ENCODE measurements at places on chromosomes 2 and 18.

- DNase-seq, result no peak
Observed at GRCh38 chr2:54528311-54528955, 72.3 kb downstream of the SPTBN1 start.

DNA sequence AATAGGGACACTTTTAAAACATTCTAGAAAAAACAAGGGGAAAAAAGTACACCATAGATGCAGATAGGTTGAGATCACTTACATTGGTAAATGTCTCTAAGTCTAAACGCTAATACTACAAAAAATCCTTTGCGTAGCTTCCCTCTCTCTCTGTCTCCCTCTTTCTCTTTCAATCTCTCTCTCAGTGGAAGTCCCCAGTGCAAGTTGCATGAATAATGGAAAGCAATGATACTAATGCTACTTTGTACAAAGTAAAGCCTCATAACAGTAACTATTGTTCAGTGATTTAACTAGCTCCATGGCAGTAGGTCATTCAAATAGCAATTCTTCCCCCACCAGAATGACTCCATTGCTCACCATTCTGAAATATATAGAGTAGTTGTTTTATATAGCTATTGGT, 12.8 kb downstream of the MEIS1 start:
- no peak for DNase-seq

GRCh38 chr2:69677914-69678313, 34.4 kb upstream of the AAK1 start:
- no peak for DNase-seq

DNA sequence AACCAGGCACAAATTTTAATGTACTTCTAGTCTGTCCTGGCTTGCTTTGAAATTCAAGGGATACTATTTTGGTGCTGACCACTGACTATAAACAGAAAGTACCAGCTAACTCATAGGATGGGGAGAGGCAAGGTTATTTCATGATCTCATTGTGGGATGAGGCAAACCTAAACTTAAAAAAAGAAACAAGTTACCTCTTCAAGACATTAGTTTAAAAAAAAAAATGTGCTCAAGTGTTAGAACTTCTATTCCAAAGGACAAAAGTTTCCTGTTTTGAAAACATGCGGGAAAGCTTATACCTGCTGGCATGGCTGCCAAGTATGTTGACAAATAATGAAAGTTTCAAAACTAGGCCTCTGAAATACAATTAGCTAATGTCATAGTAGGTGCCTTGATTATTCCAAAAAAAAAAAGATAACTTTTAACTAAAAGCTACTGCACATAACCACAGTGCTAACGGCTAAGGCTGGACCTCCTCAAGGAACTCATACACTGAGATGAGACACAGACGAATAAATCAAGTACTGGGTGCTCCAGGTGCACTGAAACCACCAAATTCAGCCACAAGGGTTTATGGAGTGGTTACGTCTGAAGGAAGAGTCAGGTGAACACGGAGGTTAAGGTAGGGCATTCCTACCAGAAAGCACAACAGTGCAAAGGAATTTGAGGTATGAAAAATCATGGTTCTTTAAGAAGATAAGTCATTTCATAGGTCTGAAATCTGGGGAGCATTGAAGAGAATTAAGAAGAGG, 38.1 kb downstream of the TMEM131 start:
- DNase-seq, result no peak

GRCh38 chr2:16127276-16127940, 187.1 kb downstream of the MYCN start:
- DNase-seq, result no peak

- DNase-seq, result no peak
Observed at GRCh38 chr2:113160962-113161361, 12.8 kb upstream of the PSD4 start.

GRCh38 chr18:36468161-36468560, 170.6 kb downstream of the FHOD3 start:
- no peak for DNase-seq

GRCh38 chr18:38796762-38797161, 1231.2 kb upstream of the CELF4 start:
- no peak for DNase-seq

DNA sequence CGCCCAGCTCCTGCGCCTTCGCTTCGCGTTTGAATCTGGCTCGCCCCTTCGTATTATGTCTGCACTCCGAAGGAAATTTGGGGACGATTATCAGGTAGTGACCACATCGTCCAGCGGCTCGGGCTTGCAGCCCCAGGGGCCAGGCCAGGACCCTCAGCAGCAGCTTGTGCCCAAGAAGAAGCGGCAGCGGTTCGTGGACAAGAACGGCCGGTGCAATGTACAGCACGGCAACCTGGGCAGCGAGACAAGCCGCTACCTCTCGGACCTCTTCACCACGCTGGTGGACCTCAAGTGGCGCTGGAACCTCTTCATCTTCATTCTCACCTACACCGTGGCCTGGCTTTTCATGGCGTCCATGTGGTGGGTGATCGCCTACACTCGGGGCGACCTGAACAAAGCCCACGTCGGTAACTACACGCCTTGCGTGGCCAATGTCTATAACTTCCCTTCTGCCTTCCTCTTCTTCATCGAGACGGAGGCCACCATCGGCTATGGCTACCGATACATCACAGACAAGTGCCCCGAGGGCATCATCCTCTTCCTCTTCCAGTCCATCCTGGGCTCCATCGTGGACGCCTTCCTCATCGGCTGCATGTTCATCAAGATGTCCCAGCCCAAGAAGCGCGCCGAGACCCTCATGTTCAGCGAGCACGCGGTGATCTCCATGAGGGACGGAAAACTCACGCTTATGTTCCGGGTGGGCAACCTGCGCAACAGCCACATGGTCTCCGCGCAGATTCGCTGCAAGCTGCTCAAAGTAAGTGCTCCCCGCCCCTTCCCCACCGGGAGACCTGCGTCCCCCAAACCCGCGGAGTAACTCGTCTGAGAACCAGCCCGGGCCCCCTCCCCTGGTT, 453 bp downstream of the KCNJ3 start:
- no peak for DNase-seq

Measured in NCI-H774 (cell line).